ENCODE measurements at places on chromosomes 5 and 9. TPM values are rescaled to one million over a fixed set of nuclear protein-coding genes. Genes with fewer than 3 reads are reported as not detected.

Gene CFAP90
- total RNA-seq = not detected

Gene CDKN2B-AS1
- 6.4 TPM for total RNA-seq

Gene SPINK7
- total RNA-seq = not detected

Gene IFNK
- total RNA-seq = not detected

Gene TLX3
- not detected for total RNA-seq

Gene FGD3
- total RNA-seq = not detected

Gene TSLP
- 20.8 TPM for total RNA-seq

Gene NME5
- 6.0 TPM for total RNA-seq

Gene CRB2
- 0.08 TPM for total RNA-seq

Measured in fibroblast of the aortic adventitia (primary cell).